ENCODE measurements at places on chromosomes 13 and 19. TPM values are rescaled to one million over a fixed set of nuclear protein-coding genes. Genes with fewer than 3 reads are reported as not detected.
A peak's percentile ranks its signal among the peaks of the same experiment; 100 is the strongest.

The GPR183 gene
- total RNA-seq = not detected

DNA sequence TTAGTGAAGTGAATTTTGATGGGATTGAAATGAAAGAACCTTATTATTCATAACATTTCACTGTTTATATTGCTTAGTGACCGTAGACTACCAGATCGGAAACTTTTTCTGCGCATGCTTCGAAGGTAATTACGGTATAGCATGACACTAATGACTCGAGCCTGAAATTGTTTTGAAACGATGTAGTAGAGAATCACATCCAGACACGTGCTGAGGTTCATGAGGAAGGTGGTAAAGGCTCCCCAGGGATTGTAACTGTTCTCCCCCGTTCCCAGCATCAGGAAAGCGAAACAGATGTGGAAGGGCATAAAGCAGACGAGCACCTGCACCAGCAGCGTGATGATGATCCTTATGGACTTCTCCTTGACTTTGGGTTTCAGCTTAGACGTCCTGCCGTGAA lies 3.3 kb downstream of the GPR18 start:
- DNase-seq = no peak

DNA sequence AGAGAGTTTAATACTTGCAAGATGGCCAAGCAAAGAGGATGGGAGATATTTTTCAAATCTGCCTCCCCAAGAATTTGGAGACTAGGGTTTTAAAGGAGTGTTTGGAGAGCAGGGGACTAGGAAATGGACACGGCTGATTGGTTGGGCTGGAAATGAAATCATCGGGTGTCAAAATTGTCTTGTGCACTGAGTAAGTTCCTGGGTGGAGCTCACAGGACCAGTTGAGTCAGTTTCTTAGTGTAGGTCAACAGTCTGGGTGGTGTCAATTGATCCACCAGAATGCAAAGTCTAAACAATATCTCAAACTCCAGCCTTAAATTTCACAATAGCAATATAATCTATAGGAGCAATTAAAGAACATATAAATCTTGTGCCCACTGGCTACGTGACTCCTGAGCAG lies 23.0 kb upstream of the CEACAM4 start:
- DNase-seq = no peak

The ZNF226 gene
- 28.0 TPM for total RNA-seq

The ZNF548 gene
- total RNA-seq = 5.5 TPM

The CGB1 gene
- total RNA-seq = not detected

The ATP8B3 gene
- total RNA-seq = 0.45 TPM

DNA sequence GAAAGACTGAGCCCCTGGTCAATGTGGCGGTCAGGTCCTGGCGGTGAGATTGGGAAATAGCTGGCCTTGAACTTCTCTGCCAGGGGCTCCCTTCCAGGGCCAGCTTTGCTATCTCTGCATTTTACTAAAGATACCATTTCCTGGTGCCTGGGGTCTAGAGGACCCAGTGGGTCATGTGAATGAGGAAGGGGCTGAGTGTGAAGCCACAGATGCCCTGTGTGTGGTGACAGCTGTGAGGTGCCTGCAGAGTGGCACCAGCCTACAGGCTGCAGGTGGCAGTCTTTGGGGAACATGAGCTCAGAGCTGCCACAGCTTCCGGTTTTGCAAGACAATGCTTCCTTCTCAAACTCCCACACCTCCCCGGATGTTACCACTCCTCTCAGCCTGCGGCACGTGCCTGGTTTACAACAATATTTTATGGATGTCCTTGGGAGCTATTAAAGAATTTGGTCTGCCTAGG lies 5.2 kb upstream of the MLNR start:
- no peak for DNase-seq

DNA sequence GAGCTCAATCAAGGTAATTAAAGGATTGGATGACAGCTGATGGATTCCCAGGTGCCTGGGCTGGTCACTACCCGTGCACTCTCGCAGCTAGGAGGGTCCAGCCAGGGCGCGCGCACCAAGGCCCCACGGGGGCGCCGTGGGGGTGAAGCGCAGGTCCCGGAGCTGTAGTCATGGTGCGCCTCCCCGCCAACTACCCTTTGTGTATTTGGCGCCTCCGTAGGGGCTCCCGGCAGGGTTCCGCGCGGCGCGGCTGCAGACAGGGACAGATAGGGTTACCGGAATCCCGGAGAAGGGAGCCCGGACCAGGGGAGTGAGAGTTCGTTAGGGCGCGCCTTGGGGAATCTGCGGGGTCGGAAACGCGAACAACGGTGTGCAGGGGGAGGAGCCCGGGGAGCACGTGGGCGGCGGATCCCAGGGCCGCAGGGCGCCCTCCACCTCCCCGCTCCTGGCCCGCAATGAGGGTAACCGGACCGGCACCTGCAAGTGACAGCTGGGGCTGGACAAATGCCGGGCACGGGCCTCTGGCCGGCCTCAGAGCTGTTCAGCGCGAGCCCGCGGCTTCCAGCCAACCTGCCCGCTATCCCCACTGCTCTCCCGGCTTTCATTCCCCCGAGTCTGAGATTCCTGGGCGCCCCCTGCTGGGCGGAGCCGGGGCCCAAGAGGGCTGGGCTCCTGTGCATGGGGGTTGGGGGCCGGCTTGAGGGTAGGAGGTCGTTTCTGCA lies 3.4 kb upstream of the PRAM1 start:
- DNase-seq = peak; percentile 89

DNA sequence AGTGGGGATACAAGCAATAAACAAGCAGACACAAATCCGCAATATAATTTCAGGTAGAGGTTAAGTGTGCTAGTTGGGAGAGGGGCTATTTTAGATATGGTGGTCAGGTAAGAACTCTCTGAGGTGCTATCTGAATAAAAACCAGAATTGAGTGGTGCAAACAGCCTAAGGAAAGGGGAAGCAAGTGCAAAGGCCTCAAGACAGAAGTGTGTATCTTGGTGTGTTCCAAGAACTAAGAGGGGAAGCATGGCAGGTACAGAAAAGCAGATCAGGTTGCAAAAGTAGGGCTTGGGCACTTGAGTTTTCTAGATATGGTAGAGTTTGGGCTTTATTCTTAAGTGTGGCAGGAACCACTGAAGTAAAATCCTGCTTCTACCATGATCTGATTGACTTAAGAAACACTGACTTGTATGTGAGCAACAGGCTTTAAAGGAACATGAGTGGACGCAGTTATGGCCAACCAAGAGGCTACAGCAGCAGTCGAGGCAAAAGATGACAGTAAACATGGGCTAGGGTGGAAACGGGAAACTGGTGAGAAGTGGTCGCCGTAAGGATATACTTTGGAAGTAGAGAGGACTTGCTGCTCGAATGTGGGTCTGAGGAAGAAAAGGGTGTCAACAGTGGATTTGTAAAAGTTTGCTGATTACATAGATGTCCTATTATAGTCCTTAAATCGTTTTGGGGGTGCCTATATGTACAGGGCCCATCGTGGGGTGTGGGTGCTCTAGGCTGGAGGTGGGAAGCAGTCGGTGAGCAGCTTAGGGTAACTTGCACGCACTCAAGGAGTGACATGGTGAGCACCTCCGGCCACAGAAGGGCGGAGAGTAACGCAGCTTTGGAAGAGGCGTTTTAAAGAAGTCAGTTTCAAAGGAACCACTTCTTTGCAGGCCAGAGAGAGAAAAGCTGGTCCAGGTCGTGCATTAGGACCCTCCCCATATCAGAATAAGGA lies 677 bp downstream of the TGDS start:
- peak; percentile 35 for DNase-seq

The PLIN4 gene
- 0.21 TPM for total RNA-seq

The CYP2S1 gene
- total RNA-seq = 56.0 TPM

The COX6B2 gene
- total RNA-seq = 0.35 TPM

DNA sequence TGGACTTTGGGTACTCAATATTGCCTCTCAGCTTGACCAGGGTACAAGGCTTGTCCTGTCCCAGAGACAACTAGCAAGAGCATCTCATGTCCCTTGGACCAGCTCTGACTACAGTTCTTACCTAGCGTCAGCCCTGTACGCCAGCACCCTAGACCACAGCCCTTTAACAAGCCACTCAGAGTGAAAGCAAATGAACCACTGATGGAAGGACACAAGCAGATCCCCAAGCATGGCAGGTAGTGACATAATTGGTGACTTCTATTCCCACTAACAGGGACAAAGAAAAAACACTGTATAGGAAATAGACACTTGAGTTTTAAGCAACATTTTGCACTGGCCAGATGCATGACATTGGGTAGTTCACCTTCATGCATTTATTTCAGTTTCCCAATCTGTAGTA lies 8.8 kb upstream of the LRCH1 start:
- DNase-seq = no peak

GRCh38 chr13:35475960-35476943 lies at the start of gene MAB21L1:
Gene MAB21L1 (minus strand): TSS chr13:35476689. CDS start chr13:35476138, 551 bp downstream.
- DNase-seq = no peak

- DNase-seq = no peak
Observed at GRCh38 chr13:30429721-30430694, 7.7 kb downstream of the UBE2L5 start.

DNA sequence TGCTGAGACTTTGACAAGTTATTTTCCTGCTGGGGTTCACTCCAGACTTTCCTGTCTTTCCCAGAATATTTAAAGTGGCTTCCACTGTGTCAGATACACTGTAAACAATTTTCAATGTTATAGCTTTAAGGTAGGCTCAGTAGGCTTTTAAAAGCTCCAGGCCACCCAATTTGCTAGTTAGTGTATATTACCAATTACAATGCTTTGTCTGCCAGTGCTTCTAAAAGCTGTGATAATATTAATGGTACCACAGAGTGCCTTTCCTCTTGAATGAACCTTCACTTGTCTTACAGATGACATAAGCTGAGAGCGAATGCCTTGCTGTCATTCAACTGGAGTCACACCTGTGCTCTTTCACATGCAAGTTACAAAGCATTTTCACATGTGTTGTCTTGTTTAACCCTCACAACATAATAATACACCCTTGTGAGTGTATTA lies 239.7 kb upstream of the HTR2A start:
- DNase-seq = no peak

DNA sequence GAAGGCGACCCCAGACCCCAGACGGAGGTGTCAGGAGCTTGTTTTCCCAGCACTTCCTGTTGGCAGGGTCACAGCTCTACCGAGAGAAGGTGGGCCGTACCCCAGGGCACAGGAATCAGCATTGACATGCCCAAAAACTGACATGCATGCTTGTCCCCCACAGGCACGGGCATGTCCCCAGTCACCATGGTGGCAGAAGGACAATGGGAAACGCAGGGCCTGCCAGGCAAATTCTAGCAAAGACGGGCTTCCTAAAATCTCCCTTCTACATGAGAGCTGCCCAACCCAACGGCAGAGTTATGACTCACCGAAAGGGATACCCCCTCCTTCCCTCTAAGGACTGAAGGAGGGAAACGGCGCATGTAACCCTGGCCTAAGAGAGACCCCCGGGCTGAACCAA lies 18.5 kb downstream of the TSHZ3 start:
- DNase-seq = no peak

The GARIN5A gene
- 1.5 TPM for total RNA-seq

DNA sequence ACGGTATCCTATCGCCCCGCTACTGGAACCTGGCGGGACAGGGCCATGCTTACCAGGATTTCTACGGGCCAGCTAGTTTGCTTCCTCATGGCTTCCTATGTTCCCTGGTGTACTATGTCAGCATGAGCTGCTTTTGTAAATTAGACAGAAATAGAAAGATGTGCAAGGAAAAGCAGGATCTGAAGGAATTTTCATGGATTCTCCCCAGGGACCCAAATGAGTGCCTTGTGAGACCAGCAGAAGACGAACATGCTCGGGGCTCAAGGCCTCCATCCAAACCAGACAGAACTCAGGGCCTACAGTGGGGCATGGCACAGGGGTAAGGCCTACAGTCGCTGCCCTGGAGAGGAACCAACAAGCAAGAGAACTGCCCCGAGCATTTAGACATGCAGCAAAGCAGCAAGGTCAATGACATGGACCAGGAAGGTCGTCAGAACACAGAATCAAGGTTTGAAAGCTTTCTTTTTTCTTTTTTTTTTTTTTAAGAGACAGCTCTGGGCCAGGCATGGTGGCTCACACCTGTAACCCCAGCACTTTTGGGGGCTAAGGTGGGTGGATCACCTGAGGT lies 17.3 kb downstream of the EPS15L1 start:
- no peak for DNase-seq

DNA sequence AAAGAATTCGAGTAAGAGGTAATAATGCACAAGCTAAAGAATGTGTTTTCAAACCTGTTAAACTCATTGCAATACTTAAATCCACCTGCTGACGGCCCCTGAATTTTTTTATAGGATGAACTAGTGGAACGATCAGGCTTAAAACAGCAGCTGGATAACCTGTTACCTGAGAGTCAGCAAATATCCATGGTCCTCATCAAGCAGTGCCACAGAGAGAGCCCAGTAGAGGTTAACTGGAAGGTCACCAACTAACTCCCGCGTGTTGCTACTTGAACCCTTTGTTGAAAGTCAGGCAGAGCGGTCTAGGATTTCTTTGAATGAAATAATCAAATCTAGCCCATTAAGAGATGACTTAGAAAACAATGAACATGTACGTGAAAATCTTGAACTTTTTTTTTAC lies 47.6 kb upstream of the SPRY2 start:
- DNase-seq = no peak

- peak; percentile 74 for DNase-seq
Observed at GRCh38 chr19:17327654-17328516, 6.8 kb downstream of the ANO8 start.

GRCh38 chr13:42041684-42042035 lies 6.8 kb upstream of the DGKH start:
- peak; percentile 66 for DNase-seq

The ZNF681 gene
- total RNA-seq = 1.2 TPM

GRCh38 chr13:105643966-105644365 lies 891.5 kb downstream of the EFNB2 start:
- no peak for DNase-seq

DNA sequence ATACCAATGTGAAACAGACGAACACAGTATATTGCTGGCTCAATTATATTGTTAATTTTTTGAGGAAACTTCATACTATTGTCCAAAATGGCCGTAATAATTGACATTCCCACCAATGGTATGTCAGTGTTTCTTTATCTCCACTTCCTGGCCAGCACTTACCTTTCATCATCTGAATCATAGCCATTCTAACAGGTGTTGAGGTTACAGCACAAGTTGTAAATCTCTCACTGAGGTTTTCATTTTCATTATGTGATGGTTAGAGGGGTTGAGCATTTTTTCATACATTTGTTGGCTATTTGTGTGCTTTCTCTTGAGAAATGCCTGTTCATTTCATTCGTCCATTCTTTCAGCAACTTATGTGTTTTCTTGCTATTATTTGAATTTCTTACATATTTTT lies 824.0 kb downstream of the UQCRFS1 start:
- no peak for DNase-seq

The S1PR5 gene
- 0.57 TPM for total RNA-seq

The NALCN gene
- not detected for total RNA-seq
